Activated T-cell treated with anti-CD3 and anti-CD28 coated beads, Interleukin-2, amount 50 U/mL, for 1 hour (primary cell): ENCODE measurements at places on chromosomes 4 and X.

DNA sequence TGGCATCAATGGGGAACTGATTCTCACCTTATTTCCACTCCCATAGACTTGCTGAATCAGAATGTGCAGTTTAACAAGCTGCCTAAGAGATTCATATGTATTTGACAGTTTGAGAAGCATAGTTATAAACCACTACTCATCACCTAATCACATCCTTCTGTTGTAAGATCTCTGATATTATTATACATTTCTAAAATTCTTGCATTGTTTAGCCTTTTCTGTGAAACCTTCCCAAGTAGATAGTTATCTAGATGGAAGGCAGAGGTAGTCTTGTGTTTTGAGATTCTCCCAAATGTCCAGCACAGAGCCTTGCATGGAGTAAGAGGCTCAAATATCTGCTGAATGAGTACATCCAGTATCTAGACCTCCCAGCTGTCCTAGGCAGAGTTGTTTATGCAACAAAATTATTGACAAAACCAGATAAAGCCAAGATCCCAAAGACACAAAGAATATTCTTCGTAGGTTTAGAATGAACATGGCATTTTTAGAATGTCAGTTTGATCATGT is 227.3 kb downstream of the KDR start:
- no peak for DNase-seq

DNA sequence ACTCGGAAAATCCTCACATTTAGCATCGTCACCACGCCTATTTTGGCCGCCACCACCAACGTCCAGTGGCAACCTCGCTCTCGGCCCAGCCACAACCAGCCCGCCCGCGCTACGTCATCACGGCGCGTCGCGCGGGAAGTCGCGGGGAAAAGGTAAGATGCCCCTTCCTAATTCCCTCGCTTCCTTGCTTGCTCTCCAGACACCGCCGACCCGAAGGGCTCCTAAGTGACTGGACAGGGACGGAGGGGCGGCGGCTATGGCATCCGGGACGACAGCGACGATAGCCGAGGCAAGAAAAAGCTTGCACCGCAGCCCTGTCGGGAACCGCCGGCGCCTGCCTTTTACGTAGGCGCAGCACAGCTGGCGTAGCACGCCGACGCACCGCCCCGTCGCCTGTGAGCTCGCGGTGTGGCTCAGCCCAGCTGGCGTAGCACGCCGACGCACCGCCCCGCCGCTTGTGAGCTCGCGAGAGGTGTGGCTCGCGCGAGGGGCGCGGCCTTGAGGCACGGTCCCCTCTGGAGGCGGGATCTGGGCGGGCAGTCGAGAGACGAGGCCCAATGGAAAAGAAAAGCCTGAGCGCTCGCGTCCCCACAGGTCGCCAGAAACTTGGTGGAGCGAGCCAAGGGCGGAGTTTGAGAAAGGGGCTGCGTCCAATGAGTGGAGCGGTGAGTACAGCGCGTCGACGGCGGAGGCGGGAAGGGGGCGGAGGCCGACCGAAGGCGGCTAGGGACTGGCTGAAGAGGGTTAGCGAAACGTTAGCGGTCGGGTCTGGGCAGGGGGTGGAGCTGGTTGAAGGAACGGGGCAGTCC is at the start of gene HDAC6:
TSS of gene HDAC6 (plus strand) at position 788 of the 809 bp plus-strand sequence. CDS start 626 bp downstream, outside the sequence.
- peak; percentile 92 for DNase-seq

DNA sequence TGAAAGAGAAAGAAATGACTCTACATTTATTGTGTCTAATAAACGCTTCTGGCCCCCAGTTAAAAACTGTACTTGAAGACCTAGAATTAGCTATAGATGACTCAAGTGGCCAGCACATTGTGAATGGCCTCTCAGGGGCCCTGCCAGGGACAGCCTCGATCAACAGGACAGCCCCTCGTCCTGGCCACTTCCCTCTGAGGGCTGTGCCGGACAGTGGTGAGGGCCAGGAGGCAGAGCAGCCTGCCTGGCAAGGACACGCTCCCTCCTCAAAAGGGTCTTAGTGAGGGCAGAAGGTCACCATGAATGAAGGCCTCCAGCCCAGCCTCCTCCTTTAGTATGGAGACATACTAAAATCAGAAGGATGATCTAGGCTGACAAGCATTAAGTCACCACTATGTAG is 16.5 kb downstream of the RNF212 start:
- DNase-seq = no peak

DNA sequence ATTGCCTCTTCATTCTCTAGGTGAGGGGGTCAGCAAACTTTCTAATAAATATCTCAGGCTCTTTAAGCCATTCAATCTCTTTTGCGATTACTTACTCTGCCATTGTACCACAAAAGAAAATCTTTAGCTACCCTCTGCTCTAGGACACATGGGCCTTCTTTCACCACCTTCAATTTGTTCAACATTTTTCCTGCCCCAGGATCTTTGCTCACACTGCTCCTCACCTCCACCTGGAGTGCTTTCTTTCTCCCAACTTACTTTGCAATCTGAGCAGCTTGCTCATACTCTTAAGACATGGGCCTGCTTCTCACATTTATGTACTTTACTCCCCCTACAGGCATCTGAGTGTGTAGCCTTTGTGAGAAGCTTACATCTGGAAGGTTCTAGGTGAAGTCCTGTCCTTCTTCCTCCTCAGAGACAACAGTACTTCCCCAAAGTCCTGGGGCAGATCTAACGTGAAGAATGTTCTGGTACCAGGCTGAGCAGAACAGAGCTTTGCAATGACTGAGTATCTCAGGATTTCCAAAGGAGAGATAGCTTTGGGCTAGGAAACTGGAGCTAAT is 55.0 kb upstream of the PRDM5 start:
- no peak for DNase-seq

DNA sequence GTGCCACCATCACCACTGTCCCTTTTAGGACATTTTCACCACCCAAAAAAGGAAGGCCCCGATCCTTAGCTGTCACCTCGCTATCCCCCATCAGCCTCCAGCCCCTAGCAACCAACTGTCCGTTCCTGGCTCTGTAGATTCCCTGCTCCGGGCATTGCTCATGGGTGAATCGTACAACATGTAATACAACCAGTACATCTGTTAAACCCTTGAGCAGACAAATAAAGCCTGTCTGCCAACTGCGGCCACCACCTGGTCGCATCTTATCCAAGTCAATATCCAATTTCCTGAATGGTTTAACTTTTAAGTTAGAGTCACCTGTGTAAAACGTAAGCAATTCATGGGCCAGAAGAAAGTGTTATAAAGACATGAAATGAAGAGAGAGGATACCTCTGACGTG is 251.9 kb downstream of the AFAP1 start:
- DNase-seq = no peak

GRCh38 chr4:183431614-183432013 is 12.8 kb upstream of the CDKN2AIP start:
- DNase-seq = no peak

GRCh38 chr4:39933671-39934590 is 43.8 kb downstream of the PDS5A start:
- DNase-seq = no peak

- DNase-seq = no peak
Measured at GRCh38 chrX:119181491-119181890, 53.9 kb upstream of the KIAA1210 start.

DNA sequence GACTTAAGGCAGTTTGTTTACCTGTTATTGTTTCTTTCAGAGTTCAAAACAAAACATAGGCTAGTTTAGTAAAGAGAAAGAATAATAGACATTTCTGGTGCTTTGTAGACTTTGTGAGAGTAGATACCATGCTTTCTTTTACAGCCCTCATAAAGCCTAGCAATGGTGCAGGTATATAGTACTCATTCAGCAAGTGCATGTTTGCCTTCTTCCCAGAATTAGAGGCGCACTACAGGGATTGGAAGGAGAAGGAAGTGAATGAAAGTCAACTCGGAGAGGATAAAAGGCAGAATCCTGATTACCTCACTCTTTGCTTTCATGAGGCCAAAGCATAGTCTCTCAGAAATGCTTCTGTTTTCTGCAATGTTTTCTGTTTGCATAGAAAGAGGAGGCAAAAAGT is 43.1 kb upstream of the FHDC1 start:
- DNase-seq = no peak

GRCh38 chr4:101169044-101170014 is 178.0 kb downstream of the PPP3CA start:
- DNase-seq = peak; percentile 25

GRCh38 chrX:118115953-118116712 is 477 bp downstream of the KLHL13 start:
- DNase-seq = peak; percentile 22

GRCh38 chr4:67891645-67892044 is 7.8 kb upstream of the TMPRSS11D start:
- no peak for DNase-seq

DNA sequence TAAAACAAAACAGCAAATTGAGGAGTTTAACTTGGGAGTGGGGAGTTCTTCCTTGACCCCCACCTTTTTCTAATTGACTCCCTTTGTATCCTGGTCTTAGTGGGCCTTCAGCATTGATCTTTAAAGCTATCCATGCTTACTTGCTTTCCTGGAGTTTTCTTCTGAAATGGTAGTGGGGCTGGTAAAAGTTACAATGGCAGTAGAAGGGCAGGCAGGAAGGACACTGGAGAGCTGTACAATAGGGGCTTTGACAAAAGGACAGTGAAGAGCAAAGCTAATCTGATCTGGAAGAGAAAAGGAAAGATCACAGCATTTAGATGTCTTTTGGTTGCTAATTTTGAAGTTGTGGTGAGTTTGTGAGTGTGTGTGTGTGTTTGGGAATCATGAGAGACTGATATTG is 111.5 kb downstream of the MID1 start:
- DNase-seq = no peak

DNA sequence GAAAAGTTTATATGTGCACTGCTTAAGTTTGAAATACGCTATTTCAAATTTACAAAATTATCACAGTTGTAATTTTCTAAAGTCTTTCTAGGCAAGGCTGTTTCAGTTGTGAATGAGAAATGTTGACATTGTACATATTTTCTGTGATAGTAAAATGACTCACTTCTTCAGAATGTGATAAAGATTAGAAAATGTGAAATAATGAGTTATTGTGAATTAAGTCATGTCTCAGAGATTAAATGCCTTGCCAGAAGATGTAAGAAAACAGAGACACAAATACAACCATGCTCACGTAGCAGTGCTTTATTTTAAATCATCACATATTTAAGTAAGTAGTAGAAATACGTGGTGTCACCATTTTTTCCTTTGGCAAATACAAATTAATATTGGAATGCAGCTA is 768 bp downstream of the CLCN4 start:
- DNase-seq = no peak

DNA sequence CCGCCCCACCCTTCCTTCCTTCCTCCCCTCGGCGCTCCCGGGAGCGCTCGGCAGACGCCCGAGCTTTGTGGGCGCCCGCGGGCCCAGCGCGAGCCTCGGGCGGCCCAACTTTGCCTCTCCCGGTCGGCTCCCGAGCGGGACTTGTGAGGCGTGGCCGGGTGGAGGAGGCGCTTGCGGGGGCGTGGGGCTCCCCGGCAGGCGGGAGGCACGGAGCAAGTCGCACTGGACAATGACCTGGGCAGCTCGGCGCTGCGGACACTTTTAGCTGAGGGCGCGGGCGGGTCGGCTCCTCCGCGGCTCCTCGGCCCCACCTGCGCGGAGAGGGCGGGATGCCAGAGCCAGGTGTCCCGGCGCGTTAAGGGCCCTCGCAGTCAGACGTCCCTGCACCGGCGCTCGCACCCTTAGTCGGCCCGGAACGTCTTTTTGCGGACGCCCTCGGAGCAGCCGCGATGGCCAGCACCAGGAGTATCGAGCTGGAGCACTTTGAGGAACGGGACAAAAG is 385 bp downstream of the DCLK2 start:
- no peak for DNase-seq

- DNase-seq = no peak
Measured at GRCh38 chr4:1778642-1779392, 14.3 kb upstream of the FGFR3 start.

DNA sequence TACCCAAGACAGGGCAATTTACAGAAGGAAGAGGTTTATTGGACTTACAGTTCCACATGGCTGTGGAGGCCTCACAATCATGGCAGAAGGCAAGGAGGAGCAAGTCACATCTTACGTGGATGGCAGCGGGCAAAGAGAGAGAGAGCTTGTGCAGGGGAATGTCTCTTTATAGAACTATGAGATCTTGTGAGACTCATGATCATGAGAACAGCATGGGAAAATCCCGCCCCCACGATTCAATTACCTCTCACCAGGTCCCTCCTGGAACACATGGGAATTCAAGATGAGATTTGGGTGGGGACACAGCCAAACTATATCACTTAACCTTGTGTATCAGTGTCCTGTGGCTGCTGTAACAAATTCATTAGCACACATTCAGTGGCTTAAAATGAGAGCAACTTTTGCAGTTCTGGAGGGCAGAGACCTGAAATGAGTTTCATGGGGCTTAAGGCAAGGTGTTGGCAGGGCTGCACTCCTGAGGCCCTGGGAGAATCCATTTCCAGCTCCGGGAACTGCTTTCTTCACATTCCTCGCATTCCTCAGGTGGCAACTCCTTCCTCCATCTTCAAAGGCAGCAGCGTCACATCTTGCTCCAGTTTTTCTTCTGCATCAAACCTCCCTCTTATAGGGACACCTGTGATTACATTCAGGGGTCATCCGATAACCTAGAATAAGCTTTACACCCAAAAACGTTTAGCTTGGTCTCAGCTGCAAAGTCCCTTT is 22.3 kb upstream of the NSG1 start:
- DNase-seq = no peak

GRCh38 chr4:124636788-124637187 is 75.7 kb downstream of the ANKRD50 start:
- no peak for DNase-seq

DNA sequence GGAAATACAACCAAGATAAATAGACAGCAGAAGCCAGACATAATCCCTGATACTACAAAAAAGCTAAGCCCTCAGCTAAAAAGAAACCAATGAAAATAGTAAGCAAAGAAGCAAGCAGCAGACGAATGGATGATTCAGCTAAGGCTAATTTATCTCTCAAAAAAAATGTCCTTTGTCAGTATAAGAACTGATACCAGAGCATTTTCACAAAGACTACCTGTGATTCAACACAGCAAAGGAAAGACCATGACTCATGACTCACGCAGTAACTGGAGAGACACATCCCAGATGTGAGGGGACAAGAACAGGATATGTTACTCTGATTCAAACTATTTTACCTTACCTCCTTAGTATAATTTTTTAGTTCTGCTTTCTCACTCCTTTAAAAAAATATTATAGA is 22.7 kb upstream of the TMPRSS11F start:
- no peak for DNase-seq

DNA sequence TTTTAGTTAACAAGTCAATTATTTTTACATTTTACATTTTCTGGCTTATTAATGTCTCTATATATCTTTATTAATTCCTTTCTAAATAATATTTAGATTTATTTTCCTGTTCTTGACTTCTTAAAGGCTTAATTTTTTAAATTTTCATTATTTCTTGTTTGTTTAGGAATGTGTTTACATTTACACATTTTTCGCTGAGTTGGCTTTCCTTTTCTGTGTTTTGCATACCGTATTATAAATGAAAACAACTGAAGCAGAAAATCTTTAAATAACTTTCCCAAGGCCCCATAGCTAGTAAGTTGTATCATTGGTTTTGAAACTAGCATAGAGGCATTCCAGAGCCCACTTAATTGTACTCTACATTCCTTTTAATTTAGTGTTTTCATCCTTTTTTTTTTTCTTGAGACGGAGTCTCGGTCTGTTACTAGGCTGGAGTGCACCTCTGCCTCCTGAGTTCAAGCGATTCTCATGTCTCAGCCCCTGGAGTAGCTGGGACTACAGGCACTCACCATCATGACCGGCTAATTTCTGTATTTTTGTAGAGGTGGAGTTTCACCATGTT is 261.6 kb downstream of the IQCM start:
- no peak for DNase-seq

- DNase-seq = no peak
Measured at GRCh38 chrX:17635231-17635630, 102.1 kb upstream of the SCML1 start.
